ENCODE measurements at places on chromosomes 12 and 14.

GRCh38 chr14:35034440-35034833 lies 11.6 kb upstream of the FAM177A1 start:
- no peak for DNase-seq

DNA sequence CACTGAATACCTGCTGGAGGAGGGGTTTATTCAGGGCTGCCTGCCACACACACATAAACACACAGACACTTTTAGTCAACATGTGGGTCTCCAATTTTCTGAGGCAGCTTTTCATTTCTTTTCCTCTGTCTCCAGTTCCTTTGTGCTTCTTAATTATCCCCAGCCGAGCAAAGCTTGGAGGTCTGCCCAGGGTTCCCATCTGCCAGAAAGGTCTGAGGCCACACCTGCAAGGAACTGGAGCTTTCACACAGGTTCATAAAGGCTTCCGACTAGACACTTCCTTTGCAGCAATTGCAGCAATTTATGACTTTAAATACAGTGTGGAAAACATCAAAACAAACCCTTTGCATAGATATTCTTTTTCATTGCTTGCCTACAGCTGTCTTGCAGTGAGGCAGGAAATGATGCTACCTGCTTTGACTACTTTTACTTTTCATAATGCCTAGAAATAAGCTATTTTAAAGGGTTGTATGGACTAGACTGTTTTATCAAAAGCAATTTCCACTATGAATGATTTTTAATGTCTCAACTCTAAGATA lies 1318.9 kb downstream of the AACS start:
- no peak for DNase-seq

- peak; percentile 90 for DNase-seq
These were observed 90.9 kb upstream of the MANSC4 start for GRCh38 chr12:27870939-27871338.

DNA sequence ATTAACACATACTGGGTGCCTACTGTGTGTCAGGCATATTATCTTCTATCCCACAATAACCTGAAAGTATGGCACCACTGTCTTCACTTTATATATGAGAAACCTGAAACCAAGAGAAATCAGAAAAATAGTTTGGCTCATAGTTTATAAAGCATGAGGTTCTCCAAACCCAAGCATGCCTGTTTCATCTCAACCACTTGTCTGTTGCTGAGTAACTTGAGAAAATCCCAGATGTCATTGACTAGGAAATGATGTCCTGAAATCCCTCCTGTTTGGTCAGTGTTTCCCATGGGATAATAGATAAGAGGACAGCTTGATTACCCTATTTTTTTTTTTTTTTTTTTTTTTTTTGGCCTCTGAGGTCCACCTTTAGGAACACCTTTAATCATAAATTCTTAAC lies 2.6 kb upstream of the IFNG-AS1 start:
- no peak for DNase-seq

DNA sequence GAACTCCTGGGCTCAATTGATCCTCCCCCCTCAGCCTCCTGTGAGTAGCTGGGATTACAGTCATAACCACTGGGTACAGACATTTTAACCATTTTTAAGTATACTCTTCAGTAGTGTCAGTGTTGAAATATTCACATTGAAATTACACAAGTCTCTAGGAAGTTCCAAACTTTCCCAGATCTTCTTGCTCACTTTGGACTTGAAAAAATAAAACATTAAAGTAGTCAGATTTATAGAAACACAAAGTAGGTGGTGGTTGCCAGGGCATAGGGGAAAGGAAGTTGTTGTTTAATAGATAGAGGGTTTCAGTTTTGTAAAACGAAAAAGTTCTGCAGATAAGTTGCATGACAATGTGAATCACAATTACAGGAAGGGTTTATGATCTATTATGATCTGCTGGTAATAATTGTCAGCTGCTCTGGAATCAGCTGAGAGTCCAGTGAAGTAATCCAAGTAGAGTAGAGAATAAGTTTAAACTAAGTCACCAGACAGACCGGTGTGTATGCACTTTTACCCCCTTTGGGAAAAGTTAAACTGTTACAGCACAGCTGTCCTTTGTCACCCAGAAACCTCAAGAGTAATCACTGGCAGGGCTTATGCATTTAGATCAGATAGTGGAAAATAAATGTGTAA lies 27.4 kb downstream of the PCNX1 start:
- peak; percentile 79 for DNase-seq

DNA sequence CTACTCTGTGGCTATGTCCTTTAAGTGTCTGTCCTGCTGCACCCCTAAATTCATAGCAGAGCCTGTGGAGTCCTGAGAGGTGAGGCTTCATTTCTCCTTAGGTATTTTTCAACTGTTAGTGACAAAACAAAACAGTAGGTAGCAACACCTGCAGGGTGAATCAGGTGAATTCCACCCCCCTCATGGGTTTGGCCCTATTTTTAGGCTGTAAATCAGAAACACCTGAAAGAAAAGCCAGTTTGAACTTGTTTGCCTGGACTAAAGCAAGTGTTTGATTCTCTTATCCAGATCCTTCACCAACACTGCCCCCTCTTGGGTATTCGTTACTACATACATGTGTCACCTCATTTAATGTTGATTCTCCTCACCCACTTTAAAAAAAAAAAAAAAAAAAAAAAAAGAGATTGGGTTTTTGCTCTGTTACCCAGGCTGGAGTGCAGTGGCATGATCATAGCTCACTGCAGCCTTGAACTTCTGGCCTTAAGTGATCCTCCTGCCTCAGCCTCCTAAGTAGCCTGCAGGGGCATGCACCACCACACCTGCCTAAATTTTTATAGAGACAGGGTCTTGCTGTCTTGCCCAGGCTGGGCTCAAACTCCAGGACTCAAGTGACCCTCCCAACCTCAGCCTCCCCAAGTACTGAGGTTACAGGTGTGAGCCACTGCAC lies 10.3 kb downstream of the TBPL2 start:
- peak; percentile 82 for DNase-seq

DNA sequence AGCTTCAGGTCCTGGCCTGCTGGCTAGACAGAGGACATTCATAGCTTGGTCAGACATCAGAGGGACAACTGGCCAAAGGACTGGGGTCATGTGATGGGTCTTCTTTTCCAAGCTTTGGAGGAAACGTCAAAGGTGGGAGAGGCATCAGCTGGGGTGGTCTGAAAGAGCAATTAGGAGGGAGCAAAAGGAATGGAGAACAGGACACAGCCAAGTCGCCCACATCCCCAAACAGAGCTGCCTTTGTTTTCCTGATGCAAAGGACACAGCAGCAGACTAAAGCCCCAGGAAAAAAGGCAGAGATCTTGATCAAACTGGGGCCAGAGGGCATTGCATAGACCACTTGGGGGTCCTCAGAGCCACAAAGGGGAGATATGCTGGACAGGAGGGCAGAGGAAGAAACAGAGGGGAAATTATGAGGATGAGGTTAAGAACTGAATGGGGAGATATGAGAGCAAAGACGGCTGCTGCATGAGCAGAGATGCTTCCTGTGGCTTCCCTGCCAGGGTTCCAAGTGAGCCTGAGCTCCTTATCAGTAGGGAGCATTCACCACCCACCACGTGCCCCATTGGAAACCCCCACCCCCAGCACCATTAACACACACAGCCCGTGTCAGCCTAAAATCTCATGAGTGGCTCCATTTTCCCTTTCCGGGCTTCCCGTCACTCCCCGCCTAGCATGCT lies 62.4 kb downstream of the ANO2 start:
- no peak for DNase-seq

DNA sequence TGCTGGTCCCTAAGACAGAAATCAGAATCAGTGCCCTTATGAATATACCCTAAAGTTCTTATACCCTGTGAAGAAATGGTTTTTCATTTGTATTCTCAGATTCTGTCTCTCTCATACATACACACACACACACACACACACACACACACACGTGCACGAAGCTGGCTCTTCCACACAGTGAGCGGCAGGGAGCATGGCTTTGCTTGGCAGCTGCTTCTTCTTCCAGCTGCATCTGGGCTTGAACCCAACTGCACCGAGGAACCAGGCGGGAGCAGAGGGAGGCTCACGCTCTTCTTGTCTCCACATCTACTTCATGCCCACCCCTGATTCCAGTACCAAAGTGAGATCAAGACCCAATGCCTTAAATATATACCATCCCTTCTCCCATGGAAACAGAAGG lies 19.4 kb downstream of the GRIN2B start:
- no peak for DNase-seq
